ENCODE measurements at places on chromosomes 13 and 19. TPM values are rescaled to one million over a fixed set of nuclear protein-coding genes. Genes with fewer than 3 reads are reported as not detected.
A peak's percentile ranks its signal among the peaks of the same experiment; 100 is the strongest.

DNA sequence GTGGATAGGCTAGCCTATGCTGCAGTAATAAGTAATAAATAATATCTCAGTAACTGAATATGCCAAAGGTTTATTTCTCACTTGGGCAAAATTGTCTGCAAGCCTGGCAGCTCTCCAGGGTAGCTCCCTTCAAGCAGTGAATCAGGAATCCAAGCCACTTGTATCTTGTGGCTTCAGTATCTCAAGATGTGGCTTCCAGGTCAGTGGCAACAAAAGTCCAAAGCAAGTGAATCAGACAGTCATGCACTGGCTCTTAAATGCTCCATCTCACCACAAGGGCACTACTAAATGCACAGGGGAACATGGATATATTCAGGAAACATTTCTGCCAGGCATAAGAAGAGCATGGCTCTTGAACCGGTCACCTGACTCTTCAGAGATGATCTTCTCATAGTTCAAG, 126.3 kb downstream of the KCTD12 start:
- no peak overlapping the region for H3K27ac ChIP-seq
- H3K36me3 ChIP-seq: no peaks in the 10 kb centered on the region
- DNase-seq: peak; percentile 5
- H3K27me3 ChIP-seq: no peaks in the 10 kb centered on the region
- no peak overlapping the region for H3K4me3 ChIP-seq
- H3K4me1 ChIP-seq: peaks cover 13% of the 10 kb centered on the region

- no peaks in the 10 kb centered on the region for H3K36me3 ChIP-seq
- no peak overlapping the region for H3K27ac ChIP-seq
- H3K4me3 ChIP-seq: peak overlapping the region; percentile 92
- DNase-seq: peak; percentile 12
- H3K4me1 ChIP-seq: peaks cover 3% of the 10 kb centered on the region
- H3K27me3 ChIP-seq: peaks cover 74% of the 10 kb centered on the region
Observed at GRCh38 chr13:71864986-71865873, 1.8 kb downstream of the DACH1 start.

GRCh38 chr19:43778651-43779050, 2.1 kb downstream of the KCNN4 start:
- peaks cover 4% of the 10 kb centered on the region for H3K4me1 ChIP-seq
- no peaks in the 10 kb centered on the region for H3K36me3 ChIP-seq
- H3K27me3 ChIP-seq: peaks cover 44% of the 10 kb centered on the region
- no peak overlapping the region for H3K4me3 ChIP-seq
- DNase-seq: no peak

GRCh38 chr19:1512671-1513498, at the start of gene ADAMTSL5:
TSS of gene ADAMTSL5 (minus strand) at chr19:1513019. CDS start at chr19:1510943, 2,076 bp downstream.
- H3K4me1 ChIP-seq: no peaks in the 10 kb centered on the region
- no peak within 1 kb of the TSS for H3K27ac ChIP-seq
- H3K27me3 ChIP-seq: peaks cover 18% of the 10 kb centered on the region
- no peaks in the 10 kb centered on the region for H3K36me3 ChIP-seq

DNA sequence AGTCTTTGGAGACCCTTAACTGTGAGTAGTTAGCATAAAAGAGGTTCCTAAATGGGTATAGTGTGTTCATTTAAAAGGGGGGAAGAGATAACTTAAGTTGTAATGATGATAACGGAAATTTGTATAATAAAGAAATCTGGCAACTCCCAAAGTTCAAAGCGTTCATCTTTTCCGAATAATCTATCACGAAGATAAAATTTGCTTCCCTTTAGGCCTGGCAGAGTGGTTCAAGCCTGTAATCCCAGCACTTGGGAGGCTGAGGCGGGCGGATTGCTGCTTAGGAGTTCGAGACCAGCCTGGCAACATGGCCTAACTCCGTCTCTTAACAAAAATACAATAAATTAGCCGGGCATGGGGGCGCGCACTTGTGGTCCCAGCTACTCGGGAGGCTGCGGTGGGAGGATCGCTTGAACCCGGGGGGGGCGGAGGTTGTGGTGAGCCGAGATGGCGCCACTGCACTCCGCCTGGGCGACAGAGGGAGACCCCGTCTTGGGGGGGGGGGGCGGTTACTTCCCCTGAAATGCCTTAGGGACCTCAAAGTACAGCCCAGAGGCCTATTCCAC, 934 bp downstream of the N4BP2L2 start:
- H3K4me1 ChIP-seq: peaks cover 14% of the 10 kb centered on the region
- peak overlapping the region; percentile 97 for H3K27ac ChIP-seq
- H3K27me3 ChIP-seq: no peaks in the 10 kb centered on the region
- H3K4me3 ChIP-seq: peak overlapping the region; percentile 62

DNA sequence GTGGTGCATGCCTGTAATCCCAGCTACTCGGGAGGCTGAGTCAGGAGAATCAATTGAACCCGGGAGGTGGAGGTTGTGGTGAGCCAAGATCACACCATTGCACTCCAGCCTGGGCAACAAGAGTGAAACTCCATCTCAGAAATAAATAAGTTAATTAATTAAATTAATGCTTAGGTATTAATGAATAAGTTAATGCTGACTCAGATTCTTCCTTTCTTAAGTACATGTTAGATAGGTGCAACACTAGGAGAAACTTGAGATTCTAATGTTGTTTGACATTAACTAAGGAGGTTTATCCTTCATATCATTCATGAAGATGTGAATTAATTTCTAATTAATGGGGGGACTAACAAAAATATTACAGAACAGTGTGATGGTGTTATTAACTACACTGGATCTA, 812.6 kb upstream of the SPRY2 start:
- no peak overlapping the region for H3K27ac ChIP-seq
- H3K4me1 ChIP-seq: no peaks in the 10 kb centered on the region
- H3K4me3 ChIP-seq: no peak overlapping the region
- H3K27me3 ChIP-seq: no peaks in the 10 kb centered on the region
- no peaks in the 10 kb centered on the region for H3K36me3 ChIP-seq
- DNase-seq: no peak

The GPR4 gene
- total RNA-seq: 0.14 TPM

The TMIGD2 gene
- total RNA-seq: 0.92 TPM

The ASPDH gene
- not detected for total RNA-seq

The ZC3H13 gene
- total RNA-seq: 20.0 TPM

The ZNF557 gene
- total RNA-seq: 7.8 TPM

The PSG1 gene
- not detected for total RNA-seq

Data from cardiac muscle cell (in vitro differentiated cells and primary cell).